Activated CD4-positive, alpha-beta T cell treated with anti-CD3 and anti-CD28 coated beads, Interleukin-2, amount 10 ng/mL, durations not matched to agents 24 days and 14 days (primary cell): ENCODE measurements at places on chromosomes 11 and 22.

DNA sequence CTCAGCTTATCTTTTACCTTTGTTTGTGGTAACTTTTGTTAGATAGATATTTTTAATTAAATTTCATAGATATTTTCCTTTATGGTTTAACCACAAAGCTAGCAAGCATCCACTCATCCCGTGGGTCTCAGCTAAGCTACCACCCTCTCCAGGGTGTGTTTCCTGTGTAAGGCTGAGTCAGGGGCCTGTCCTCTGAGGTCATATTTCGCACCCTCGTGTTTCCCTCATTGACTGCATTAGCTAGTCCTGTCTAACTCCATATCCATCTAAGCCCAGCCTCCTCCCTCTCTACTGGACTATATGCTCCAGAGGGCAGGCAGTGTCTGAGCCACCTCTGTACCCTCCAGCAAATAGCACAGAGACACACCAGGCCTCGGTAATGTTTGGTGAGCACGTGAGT is 16.7 kb downstream of the XRRA1 start:
- no peaks in the 10 kb centered on the region for H3K27me3 ChIP-seq
- H3K4me1 ChIP-seq: peaks cover 9% of the 10 kb centered on the region
- H3K27ac ChIP-seq: peak overlapping the region; percentile 67
- H3K4me3 ChIP-seq: no peak overlapping the region
- DNase-seq: no peak
- peaks cover 16% of the 10 kb centered on the region for H3K36me3 ChIP-seq

DNA sequence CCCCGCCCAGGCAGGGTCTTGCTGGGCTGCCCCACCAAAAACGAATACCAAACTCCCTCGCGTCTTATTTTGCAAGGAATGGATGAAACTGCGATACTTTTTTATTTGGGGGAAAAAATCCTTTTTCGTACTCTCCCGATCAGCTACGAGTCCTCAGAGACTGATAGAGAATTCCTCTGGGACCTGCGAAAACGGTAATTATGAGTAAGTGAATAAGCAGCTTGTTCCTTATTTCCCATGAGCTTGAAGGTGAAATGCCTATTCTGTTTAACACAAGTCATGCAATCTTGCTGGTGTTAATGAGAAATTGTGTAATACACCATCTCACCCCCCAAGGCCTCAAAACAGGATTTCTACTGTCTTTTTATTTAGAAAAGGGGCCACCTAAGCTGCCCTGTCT is 5.5 kb downstream of the GRK3 start:
- peaks cover 20% of the 10 kb centered on the region for H3K36me3 ChIP-seq
- no peak overlapping the region for H3K27ac ChIP-seq
- H3K4me1 ChIP-seq: peaks cover 61% of the 10 kb centered on the region
- DNase-seq: no peak
- H3K4me3 ChIP-seq: no peak overlapping the region

DNA sequence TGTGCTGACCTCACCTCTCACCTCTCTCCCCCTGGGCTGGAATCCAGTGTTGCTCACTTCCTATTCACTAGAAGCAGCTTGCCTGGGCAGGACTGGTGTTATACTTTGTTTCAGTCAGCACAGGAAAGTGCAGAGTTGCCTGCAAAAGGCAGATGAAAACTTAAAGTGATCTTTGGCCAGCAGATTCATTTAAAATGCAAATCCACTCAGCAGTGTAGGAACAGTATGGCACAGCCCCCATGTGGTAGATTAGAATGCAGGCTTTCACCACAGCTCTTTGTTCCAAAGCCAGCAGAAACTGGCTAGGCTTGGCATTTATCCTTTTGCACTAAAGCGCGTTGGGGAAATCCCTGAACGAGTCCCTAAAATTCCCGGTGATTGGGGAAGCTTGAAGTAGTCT is 301.2 kb downstream of the OR4C45 start:
- no peaks in the 10 kb centered on the region for H3K36me3 ChIP-seq
- H3K27ac ChIP-seq: no peak overlapping the region
- DNase-seq: no peak
- no peak overlapping the region for H3K4me3 ChIP-seq
- no peaks in the 10 kb centered on the region for H3K4me1 ChIP-seq

DNA sequence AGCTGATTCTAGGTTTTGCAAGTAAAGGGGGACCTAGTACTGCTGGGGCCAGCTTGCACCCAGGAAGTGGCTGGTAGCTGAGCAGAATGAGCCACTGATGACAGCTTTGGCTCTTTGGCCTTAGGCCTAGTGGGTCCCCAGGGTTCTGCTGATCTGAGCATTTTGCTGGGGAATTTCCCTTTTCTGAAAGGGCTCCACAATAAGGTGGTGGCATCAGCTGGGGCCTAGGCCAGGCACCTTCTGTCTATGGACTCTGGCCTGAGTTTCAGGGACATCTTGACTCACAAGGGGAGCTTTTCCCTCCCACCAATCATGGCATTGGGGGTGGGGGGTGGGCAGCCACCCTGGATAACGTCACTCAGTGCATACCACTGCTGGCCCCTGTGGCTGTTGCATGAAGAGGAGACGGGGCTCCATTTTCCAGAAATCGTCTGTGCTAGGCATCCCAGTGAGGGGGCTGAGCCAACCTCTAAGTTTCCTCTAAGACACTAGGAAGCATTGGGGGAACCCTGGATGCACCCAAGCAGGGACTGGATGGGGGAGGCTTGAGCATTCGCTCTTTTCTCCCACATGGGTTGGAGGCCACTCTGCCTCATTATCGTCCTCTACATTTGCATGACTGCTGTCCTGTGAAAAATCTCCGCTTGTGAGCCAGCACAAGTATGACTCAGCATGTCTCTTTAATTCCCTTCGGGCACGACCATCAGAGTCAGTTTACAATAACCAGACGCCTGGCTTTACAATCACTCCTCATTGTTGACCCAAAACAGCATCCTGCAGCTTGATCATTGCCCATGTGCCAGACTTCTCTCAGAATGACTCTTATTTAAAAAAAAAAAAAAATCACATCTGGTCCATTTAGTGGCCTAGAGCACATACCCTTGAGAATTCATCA is 145.0 kb upstream of the THY1 start:
- H3K27ac ChIP-seq: no peak overlapping the region
- peaks cover 22% of the 10 kb centered on the region for H3K27me3 ChIP-seq
- no peak for DNase-seq
- no peak overlapping the region for H3K4me3 ChIP-seq

- H3K4me3 ChIP-seq: no peak overlapping the region
- no peaks in the 10 kb centered on the region for H3K4me1 ChIP-seq
- H3K27ac ChIP-seq: no peak overlapping the region
- DNase-seq: no peak
Measured at GRCh38 chr11:131867457-131868257, 497.2 kb downstream of the NTM start.

GRCh38 chr11:35326266-35326879 is 93.0 kb downstream of the SLC1A2 start:
- H3K4me1 ChIP-seq: peaks cover 22% of the 10 kb centered on the region
- H3K27ac ChIP-seq: no peak overlapping the region
- no peaks in the 10 kb centered on the region for H3K36me3 ChIP-seq
- H3K27me3 ChIP-seq: peaks cover 5% of the 10 kb centered on the region
- DNase-seq: no peak
- H3K4me3 ChIP-seq: no peak overlapping the region

DNA sequence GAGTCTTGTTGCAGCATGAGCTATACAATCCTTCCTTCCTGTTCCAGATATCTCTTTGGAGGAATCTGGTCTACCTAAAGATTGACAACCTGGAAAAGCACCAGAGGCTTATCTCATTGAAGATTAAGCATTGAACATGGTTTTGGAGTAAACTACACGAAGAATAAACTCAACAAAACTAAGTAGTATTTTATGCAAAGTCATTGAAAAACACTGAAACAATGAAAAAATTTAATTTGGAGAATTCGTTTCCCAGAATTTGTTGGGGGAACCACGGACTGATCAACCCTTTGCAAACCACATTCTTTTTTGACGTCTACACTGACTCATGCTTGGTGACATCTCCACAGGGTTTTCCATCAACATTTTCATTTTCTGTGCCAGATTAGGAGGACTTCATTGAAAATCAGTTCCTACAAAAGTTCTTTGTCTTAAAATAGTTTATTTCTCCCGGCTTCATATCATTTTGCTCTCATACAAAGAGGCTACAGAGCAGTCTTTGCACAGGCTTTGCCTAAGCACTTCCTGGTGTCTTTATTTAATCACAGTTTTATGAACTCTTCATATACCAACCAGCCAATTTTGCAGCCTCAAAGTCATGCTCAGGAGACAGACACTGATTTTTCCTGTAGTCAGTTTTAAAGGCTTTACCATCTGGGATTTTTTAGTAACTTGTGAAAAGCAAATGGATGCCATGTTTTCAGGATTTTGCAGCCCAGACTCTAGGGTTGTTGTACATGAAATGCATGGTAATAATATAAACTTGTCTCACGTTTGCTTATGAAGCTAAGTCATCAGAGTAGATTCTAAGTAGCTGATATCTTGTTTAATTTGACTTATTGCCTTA is 186.3 kb downstream of the C11orf91 start:
- no peak for DNase-seq
- H3K4me1 ChIP-seq: peaks cover 2% of the 10 kb centered on the region
- no peak overlapping the region for H3K27ac ChIP-seq
- no peaks in the 10 kb centered on the region for H3K36me3 ChIP-seq
- H3K27me3 ChIP-seq: peaks cover 3% of the 10 kb centered on the region

DNA sequence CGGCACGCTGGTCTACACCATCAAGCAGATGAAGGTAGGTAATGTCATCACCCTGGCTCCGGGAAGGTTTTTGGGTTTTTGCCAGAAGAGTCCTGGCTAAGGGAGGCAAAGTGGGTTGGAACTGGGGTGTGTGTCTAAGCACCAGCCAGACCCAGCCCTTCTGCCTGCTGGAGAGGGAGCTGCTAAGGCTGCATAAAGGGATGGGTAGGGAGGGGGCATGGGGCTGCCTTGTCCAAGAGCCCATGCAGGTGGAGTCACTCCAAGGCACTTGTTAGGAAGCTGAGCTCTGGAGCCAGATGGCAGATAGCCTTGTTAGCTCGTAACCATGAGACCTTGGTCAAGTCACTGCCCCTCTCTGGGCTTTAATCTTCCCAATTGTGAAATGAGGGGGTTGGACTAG is 48.0 kb downstream of the TIMP3 start:
- H3K36me3 ChIP-seq: no peaks in the 10 kb centered on the region
- no peaks in the 10 kb centered on the region for H3K27me3 ChIP-seq
- H3K4me1 ChIP-seq: no peaks in the 10 kb centered on the region
- H3K4me3 ChIP-seq: no peak overlapping the region
- no peak overlapping the region for H3K27ac ChIP-seq

DNA sequence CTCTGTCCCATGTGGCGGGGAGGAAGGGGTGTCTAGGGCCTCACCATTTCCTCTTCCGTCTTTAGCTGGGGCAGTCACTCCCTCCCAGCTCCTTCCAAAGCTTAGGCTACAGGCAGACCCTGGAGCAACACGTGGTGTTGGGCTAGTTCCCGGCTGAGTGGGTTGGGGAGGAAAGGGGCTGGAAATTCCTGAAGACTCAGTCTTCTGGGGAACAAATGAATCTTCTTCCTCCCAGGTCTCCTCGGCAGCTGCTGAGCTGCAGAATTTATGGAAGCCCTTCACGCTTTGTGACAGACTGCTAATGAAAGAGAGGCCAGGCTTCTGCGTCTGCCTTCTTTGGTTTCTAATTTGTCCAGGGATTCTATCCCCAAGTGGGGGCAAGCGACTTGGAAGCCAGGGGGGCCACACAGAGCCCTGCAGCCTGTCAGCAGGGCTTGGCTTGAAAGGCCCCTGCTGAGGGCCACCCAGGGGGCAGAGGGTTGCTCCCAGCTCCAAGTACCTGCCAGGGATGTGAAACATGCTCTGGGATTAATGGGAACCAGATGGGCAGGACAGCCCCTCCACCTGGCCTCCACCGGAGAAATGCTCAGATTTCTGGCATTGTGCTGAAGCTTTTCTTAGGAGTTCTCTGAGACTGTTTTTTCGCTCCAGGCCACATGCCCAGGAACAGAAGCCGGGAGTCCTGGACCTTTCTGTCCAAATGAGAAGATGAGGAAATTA is 123.1 kb downstream of the PKNOX2 start:
- no peak overlapping the region for H3K27ac ChIP-seq
- no peaks in the 10 kb centered on the region for H3K4me1 ChIP-seq
- H3K36me3 ChIP-seq: no peaks in the 10 kb centered on the region
- DNase-seq: no peak
- peaks cover 1% of the 10 kb centered on the region for H3K27me3 ChIP-seq

GRCh38 chr11:8956860-8957259 is 7.4 kb downstream of the TMEM9B start:
- H3K27ac ChIP-seq: no peak overlapping the region
- H3K4me3 ChIP-seq: no peak overlapping the region
- no peaks in the 10 kb centered on the region for H3K27me3 ChIP-seq
- peaks cover 29% of the 10 kb centered on the region for H3K36me3 ChIP-seq
- no peak for DNase-seq

DNA sequence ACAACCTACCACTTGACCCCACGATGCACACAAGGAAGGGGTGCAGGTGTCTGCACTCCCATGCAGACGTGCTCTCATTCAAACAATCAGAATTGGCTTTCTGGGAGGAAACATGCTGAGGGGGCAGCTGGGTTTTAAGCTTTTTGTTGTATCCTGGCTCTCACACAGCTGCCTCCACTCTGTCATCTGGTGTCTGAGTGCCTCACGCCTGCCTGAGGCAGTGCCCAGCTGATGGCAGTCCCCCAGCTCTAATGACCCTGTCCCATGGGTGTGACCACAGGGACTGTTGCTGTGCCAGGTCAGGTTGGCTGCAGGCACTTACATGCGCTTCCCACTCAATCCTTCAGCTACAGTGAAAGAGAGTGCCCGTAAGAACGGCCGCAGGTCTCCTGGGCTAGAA is 53.7 kb downstream of the ARFGAP3 start:
- no peaks in the 10 kb centered on the region for H3K4me1 ChIP-seq
- H3K36me3 ChIP-seq: peaks cover 33% of the 10 kb centered on the region
- no peak overlapping the region for H3K4me3 ChIP-seq
- no peak for DNase-seq
- H3K27ac ChIP-seq: no peak overlapping the region
- no peaks in the 10 kb centered on the region for H3K27me3 ChIP-seq

DNA sequence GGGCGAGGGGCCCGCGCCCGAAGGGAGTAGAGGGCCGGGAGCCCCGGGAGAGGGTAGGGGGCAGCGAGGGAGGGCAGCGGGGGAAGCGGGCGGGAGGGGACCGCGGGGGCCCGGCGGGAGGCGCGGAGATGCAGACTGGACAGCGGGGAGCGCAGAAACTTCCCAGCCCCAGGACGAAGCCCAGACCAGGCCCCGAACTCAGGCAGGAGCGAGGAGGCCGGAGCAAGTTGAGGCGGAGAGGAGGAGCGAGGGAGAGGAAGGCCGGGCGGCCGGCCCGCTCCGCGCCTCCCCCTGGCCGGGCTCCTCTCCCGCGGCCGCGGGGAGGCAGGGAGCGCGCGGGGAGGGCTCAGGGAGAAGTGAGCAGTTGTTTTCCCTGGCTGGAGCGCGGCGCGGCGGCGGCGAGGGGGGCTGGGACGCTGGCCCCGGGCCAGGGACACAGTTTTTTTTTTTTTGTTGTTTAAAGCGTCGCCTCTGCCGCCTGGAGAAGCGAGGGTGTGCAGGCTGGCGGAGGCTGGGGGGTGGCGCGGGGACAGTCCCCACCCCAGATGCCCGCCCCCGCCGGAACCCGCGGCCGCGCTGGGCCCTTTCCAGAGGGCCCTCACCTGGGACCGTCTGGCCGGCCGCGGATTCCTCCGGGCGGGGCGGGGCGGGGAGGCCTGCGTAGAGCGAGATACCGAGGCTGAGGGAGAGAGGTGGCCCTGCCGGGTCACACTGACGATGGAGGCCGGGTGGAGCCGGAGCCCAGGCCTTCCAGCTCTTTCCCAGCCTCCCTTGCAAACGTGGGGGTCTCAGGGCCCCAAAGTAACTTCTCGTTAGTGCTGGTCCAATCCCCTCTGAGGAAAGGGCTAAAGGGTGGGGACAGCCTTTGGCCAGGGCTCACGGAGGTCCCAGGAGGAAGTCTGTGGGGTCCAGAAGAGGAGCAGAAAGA is at the start of gene LTBP3:
TSS of gene LTBP3 (minus strand) at position 358 of the 928 bp plus-strand sequence. CDS start 400 bp downstream, outside the sequence.
- H3K4me3 ChIP-seq: peak within 1 kb of the TSS; percentile 86
- peak within 1 kb of the TSS; percentile 88 for H3K27ac ChIP-seq
- H3K4me1 ChIP-seq: peaks cover 49% of the 10 kb centered on the region
- peak; percentile 82 for DNase-seq
